BJ (cell line): ENCODE measurements at places on chromosomes 6 and 20.

DNA sequence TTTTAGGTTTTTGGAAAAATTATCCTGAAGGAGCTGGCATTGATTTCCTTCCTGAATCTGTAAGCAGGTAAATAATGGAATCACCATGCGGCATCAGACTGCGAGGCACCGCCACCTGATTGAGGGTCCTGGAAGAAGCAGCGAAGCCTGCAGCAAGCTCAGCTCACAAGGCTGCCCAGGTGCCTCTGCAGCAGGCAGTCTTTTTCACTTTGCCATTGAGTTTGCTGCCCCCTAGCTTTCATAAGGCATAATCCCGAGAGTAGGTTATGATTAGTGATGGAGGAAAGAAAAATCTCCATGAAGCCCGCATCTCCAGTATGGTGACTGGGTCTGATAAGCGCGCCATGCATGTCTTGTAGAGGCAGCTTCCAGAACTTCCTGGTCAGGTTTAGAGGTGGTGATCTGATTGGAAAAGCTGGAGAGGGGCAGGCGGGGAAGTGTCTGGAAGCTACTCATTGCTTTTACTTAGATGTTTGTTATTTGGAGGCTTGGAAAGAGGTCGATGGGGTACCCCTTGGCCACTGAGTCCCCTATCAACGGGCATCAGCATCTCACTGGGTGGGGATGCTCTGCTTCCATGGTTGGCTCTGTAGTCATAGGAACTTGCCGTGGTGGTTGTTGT lies 26.7 kb downstream of the IYD start:
- no peak for DNase-seq

GRCh38 chr20:17622086-17622850 lies 52.4 kb downstream of the DSTN start:
- no peak for DNase-seq

DNA sequence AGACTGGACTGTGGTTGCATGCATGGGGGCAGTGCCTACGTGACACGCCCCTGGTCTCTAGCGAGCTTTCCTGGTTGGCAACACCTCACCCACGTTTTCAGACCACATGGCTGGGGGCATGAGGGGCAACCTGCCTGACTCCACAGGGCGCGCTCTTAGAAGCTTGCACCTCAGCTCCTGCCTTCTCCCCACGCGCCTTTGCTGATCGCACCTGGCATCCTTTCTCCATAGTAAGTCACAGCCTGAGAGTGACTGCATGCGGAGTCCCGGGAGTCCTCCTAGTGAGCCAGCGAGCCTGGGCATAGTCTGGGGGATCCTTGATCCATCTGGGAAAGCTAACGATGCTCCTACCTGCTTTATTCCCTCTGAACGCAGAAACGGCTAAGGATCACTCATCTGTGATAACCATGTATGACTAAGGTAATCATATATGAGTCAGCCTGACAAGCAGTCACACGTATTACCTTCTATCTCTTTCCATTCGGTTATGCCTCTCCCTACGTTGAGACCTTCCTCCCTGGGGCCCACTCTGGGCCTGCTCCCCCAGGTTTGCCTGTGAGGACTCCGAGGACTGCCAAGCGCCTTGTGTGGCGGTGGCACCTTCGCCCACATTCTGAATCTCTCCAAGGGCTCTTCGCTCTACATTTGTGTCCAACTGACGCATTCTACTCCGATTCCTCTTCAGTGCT lies 4.5 kb downstream of the TCFL5 start:
- no peak for DNase-seq

DNA sequence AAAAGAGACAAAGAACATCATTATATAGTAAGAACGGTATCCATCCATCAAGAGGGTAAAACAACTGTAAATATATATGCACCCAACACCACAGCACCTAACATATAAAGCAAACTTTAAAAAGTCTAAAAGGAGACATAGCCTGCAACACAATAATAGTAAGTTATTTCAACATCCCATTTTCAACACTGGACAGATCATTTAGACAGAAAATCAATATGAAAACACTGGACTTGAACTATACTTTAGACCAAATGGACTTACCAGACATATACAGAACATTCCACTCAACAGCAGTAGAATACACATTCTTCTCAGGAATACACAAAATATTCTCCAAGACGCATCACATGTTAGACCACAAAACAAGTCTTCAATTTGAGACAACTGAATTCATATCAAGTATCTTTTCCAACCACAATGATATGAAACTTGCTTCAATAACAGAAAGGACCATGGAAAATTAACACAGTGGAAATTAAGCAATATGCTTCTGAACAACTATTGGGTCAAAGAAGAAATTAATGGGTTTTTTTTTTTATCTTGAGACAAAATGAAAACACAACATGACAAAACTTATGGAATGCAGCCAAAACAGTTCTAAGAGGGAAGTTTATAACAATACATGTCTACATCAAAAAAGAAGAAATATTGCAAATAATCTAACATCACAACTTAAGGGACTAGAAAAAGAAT lies 23.9 kb upstream of the ASF1A start:
- no peak for DNase-seq

GRCh38 chr6:160004419-160005175 lies 35.7 kb downstream of the IGF2R start:
- DNase-seq, result no peak

DNA sequence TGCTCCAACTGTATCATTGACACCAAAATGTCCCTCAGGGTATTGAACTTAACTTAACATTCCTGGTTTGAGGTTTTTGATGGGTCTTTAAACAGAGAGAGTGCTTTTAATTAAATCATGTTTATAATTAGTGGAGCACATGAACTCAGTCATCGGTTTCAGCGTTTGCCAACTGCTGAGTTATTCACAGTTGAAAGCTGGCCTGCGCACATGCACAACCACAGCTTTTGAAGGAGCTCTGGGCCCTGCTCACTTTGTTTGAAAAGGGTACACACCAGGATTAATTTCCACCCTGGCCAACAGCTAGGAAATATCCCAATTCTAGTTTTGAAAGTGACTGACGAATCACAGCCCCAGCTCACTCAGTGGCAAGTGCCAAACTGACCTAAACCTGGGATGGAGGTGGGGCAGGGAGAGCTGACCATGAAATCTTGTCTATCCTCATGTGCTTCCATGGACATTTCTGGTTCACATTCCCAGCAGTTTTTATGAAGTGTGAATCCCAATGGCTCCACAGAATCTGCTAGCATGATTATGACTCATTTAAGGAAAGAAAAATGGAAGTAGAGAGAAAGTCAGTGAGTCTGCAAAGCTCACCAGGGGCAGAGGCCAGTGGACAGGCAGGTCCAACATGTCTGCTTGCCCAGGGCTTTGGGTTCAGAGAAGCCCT lies 247.8 kb downstream of the FNDC1 start:
- DNase-seq, result no peak

- peak; percentile 37 for DNase-seq
Observed at GRCh38 chr6:33927616-33928015, 123.8 kb upstream of the MLN start.

DNA sequence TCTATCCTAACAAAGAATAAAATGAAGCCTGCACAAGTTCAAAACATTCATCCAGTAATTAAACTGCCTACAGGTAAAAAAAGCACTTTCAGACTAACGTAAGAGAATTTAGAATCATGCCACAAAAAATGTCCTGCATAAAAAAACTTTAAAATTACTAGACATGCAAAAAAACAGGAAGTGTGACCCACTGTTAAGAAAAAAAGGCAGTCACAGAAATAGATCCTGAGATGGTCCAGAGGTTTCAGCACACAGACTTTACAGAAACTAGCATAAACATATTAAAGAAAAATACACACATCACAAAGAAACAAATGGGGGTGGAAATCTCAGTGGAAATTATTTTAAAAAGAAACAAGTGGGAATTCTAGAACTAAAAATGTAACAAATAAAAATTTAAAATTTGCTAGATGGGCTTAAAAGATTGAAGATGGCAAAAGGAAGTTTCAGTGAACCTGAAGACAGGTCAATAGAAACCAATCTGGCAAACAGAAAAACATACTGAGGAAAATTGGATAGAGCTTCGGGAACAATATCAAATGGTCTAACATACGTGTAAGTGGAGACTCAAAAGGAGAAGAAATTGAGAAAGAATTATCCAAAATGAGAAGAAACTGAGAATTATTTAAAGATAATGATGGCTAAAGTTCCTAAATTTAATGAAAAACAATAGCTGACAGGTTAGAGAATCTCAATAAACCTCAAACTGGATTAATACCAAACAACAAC lies 3.4 kb upstream of the ZNF133 start:
- DNase-seq, result no peak

DNA sequence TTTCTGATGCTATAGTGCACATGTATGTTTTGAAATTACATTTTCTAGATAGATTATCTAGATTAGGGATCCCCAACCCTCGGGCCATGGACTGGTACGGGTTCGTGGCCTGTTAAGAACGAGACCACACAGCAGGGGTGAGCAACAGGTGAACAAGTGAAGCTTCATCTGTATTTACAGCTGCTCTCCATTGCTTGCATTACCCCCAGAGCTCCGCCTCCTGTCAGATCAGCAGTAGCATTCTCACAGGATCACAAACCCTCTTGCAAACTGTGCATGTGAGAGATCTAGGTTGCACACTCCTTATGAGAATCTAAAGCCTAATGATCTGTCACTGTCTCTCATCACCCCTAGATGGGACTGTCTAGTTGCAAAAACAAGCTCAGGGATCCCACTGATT lies 10.4 kb downstream of the CEP57L1 start:
- no peak for DNase-seq

DNA sequence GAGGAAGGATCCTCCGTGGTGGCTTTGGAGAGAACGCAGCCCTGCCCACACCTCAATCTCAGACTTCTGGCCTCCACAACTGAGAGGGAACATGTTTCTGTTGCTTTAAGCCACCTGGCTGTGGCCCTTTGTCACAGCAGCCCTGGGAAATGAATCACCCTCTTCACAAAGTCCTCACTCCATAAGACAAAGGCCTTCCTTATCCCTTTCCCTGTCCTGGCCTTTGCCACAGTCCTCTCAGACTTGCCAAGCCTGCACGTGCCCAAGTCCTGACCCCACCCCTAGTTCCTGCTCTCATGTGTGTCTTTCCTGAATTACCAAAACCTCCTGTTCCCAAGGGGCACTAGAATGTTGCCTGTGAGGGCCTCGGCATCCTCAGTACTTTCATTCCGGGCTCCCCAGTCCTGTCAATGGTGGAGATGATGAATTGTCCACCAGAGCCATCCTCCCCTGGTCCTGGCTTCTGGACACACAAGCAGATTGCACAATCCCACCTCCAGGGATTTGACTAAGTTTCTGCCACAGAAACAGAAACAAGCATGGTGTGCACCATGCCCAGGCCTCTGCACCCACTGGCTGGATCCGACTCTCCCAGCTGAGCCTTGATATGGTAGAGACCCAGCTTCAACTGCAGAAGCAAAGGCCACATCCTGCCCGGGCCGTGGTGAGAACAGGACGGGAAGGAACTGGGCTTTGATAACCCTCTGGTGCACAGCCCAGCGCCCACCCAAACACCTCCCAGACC lies 232.6 kb upstream of the PDE10A start:
- DNase-seq, result no peak

DNA sequence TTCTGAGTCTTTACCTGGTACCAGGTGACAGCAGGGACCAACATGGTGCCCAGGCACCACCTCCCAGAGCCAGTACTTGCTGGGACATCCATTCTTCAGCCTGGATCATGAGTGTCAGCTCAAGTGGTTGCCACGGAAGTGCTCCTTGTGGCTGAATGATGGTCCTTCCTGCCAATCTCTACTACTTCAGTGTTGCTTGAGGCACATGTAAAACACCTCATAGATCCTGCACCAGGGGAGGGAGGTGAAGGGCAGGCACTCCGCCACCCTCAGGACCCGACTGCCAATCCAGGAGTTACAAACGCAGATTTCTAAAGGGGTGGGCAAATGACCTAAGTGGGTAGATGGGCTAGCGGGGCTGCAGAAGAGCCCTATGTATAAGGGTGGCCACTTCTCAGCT lies 226.0 kb downstream of the PREX1 start:
- DNase-seq, result no peak
